ENCODE measurements at places on chromosomes 6 and 20.

DNA sequence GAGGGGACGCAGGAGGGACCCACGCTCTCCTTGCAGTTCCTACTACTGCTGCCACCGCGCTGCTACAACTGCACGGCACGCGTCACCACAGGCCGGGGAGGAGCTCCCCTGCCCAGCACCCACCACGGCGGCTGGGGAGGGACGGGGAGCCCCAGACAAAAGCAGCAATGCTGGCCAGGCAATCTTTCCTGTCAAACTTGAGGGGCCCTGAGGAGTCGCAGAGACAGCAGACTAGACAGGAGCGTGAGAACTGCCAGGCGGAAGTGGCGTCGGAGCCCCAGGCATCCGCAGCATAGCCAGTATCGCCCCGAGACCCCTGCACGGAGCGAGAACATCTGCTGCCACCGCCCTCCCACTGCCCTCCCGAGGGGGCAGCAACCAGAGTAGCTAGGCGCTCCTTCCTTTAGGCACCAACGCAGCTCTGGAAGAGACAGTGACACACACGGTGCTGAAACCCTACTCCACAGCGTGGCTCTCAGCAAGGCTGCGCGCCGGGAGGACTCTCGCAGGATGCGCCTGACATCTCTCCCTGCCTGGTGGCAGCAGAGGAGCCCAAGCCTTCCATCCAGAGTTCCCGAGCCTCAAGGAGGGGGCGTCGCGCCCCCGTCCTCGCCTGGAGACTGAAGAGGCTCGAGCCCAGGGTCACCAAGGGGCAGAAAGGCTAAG lies 2.2 kb downstream of the TAF4 start:
- no peak for DNase-seq

- no peak for DNase-seq
Measured at GRCh38 chr6:17831135-17831534, 124.4 kb upstream of the NUP153 start.

- no peak for DNase-seq
Measured at GRCh38 chr6:159301277-159301676, 132.1 kb downstream of the FNDC1 start.

- no peak for DNase-seq
Measured at GRCh38 chr6:52363228-52363867, 1.4 kb downstream of the PAQR8 start.

DNA sequence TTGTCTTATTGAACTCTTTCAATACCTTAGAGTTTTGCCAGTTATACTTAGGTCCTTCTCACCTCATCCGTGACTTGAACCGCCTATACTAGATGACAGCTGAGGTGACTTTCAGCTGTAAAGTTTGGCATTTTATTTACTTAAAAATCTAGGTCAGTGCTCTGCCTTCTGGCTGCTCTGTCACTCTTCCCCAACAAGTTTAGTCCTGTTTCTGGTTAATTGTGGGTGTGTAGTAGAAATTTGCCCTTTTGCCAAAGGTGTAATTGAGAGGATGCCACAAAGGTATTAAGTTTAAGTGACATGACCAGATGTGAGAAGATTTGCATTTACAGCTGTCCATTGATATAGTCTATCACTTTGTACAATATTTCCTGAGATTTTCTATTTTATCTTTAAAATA lies 106.2 kb downstream of the FARS2 start:
- DNase-seq, result no peak

- no peak for DNase-seq
Measured at GRCh38 chr6:44618371-44618770, 230.9 kb downstream of the CDC5L start.

GRCh38 chr20:4041748-4042411 lies 26.5 kb upstream of the RNF24 start:
- DNase-seq, result no peak

DNA sequence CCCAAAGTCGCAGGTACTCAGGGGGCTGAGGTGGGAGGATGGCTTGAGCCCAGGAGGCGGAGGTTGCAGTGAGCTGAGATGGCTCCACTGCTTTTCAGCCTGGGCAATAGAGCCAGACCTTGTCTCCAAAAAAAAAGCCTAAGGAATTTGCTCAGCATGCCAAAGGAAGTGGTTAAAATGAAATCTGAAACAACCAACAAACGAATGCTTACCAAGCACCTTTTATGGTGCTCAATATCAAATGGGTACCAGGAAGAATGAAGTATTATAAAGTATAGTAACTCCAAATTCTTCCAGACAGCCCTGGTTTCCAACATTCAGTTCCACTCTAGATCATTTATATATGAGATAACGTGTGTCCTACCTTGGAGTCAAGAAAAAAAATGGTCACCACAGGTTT lies 14.0 kb downstream of the GMDS start:
- DNase-seq, result no peak

DNA sequence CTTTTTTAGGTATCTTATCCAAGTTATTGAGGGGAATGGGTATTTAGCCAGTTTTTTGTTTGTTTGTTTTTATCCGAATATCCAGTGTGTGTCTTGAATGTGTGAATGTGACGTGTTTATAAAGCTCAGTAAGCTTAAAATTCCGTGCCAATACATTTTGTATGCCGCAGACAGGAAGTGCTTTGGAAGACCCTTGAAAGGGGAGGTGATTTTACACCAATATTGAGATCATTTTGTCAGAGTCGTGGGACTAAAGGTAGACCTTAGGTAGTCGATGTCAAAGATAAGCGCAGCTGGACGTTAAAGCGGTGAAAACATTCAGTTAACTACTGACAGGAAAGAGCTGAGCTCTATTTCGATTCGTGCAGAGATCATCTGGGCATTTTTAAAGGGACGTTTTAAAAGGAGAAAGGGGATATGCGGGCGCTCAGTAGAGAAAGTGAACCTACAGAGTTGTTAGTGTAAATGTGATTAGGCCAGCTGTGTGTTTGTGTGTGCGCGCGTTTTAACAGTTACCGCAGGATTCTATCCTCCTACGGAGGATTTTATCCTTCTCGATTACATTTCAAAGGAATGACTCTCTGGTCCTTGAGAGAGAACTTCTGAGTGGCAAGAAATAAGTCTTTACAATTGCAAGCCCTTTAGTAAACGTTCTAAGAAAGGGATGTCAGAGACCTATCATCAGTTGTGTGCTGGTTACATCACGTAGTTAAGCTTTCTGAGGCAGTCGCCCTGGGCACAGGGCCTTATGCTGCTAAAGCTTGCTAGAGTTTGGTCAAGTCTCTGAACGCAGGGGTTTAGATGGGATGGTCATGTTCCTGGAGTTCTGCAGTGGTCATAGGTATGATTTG lies 625 bp upstream of the ECHDC1 start:
- peak; percentile 56 for DNase-seq

DNA sequence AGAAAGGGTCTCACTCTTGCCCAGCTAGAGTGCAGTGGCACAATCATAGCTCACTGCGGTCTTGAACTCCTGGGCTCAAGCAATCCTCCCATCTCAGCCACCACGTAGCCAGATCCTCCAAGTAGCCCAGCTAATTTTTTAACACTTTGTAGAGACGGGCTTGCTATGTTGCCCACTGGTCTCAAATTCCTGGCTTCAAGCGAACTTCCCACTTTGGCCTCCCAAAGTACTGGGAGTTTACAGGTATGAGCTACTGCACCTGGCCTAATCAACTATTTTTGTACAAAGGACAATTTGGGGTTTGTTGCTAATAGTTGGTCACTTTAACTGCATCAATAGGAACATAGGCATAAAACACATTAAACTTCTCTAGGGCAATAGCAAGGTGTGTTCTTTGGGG lies 29.9 kb upstream of the SYNCRIP start:
- DNase-seq, result peak; percentile 69
